CD8-positive, alpha-beta memory T cell (primary cell): ENCODE measurements at places on chromosomes 12 and 14.

DNA sequence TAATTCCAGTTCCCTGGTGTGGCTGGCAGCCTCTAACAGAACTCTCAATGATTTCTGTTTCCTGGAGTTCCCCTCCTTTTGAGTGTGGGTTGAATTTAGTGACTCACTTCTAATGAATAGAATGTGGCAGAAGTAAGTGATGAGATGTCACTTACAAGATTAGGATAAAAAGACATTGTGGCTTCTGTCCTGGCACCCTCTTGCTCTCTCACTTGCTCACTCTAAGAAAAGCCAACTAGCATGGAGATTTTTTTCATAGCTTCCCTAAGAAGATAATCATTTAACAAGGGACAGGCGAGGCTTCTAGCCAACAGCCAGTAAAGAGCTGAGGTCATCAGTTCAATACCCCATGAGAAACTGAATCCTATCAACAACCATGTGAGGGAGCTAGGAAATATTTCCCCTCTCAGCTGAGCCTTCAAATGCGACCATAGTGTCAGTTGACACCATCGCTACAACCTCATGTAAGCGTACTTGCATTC lies 156.7 kb downstream of the TMTC3 start:
- no peaks in the 10 kb centered on the region for H3K4me1 ChIP-seq
- no peak overlapping the region for H3K27ac ChIP-seq
- H3K36me3 ChIP-seq, result no peaks in the 10 kb centered on the region
- no peak for DNase-seq
- no peaks in the 10 kb centered on the region for H3K27me3 ChIP-seq

GRCh38 chr14:58918066-58918738 lies 270.3 kb upstream of the DAAM1 start:
- no peak overlapping the region for H3K27ac ChIP-seq
- H3K4me1 ChIP-seq, result no peaks in the 10 kb centered on the region
- H3K27me3 ChIP-seq, result no peaks in the 10 kb centered on the region
- DNase-seq, result no peak

DNA sequence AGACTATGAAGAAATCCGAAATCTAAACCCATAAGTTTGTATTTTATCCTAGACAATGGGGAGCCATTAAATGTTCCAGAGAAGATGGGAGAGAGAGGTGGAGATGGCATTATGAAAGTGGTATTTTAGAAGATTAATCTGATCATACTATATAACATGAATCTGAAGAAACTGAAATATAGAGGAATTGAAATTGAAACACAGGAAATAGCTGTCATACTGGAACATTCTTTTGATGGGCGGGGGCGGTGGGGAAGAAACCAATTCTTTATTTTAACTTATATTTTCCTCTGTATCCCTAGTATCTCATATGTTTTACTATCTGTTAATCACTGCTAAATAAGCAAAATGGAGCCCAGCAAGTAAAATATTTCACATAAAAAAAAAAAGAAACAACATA lies 27.0 kb upstream of the FOXN3 start:
- no peak overlapping the region for H3K27ac ChIP-seq
- H3K27me3 ChIP-seq, result no peaks in the 10 kb centered on the region
- peaks cover 43% of the 10 kb centered on the region for H3K4me1 ChIP-seq
- no peaks in the 10 kb centered on the region for H3K36me3 ChIP-seq
- H3K4me3 ChIP-seq, result no peak overlapping the region

DNA sequence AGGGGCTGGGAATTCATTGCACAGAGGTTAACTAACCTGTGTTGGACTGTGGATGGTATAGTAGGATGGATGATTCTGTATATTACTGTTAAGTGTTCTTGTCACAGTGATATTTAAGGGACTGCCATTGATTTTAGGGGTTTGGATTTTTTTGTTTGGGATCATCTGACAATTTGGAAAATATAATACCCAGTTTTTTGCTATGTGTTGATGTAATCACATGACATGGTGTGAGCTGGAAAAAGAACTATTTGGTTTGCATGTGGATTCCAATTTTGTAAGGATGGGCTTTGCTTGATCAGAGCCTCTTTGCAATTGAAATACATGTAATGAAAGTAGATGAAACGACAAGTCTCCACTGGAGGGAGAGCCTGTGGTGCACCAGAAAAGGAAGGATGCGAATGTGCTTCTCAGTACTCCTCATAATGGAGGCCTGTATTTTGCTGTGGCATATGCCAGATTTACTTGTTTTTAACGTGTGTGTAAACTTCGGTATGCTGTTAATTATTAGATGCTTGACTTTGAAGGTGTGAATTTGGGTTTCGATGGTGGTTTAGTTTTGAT lies 2.7 kb downstream of the DYRK2 start:
- H3K36me3 ChIP-seq, result peaks cover 4% of the 10 kb centered on the region
- H3K27me3 ChIP-seq, result no peaks in the 10 kb centered on the region
- H3K4me1 ChIP-seq, result peaks cover 58% of the 10 kb centered on the region
- no peak overlapping the region for H3K27ac ChIP-seq
- H3K4me3 ChIP-seq, result peak overlapping the region; percentile 77

- no peaks in the 10 kb centered on the region for H3K27me3 ChIP-seq
- no peaks in the 10 kb centered on the region for H3K4me1 ChIP-seq
- H3K4me3 ChIP-seq, result no peak overlapping the region
- peaks cover 9% of the 10 kb centered on the region for H3K36me3 ChIP-seq
- DNase-seq, result no peak
Observed at GRCh38 chr14:92973261-92973797, 50.4 kb downstream of the CHGA start.

DNA sequence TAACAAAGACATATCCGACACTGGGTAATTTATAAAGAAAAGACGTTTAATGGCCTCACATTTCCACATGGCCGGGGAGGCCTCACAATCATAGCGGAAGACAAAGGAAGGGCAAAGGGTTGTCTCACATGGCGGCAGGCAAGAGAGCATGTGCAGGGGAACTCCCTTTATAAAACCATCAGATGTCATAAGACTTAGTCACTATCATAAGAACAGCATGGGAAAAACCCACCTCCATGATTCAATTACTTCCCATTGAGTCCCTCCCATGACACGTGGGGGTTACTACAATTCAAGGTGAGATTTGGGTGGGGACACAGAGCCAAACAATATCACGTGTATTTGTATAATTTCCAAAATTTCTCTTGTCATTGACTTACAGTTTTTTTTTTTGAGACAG lies 5.5 kb upstream of the LMNTD1 start:
- no peak overlapping the region for H3K27ac ChIP-seq
- no peak overlapping the region for H3K4me3 ChIP-seq
- H3K36me3 ChIP-seq, result no peaks in the 10 kb centered on the region
- H3K4me1 ChIP-seq, result no peaks in the 10 kb centered on the region
- DNase-seq, result no peak

DNA sequence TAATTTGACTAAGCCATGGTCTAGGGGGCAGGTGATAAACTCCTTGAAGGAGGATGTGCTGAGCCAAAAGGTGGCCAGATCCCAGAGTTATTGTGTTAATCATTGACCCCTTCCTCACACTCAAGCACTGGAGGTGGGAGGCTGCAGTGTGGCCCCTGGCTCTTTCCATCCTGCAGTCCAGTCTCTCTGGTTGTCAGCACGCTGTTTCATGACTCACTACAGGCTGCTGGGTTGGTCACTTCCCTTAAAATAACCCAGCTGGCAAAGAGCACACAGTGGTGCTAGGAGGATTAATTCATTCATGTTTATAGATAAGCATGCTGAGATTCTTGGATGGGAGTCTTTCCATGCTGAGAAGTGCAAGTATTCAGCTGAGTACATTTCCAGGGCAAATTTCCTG lies 228.9 kb downstream of the ANO2 start:
- H3K4me1 ChIP-seq, result no peaks in the 10 kb centered on the region
- no peak for DNase-seq
- H3K36me3 ChIP-seq, result no peaks in the 10 kb centered on the region
- H3K27me3 ChIP-seq, result no peaks in the 10 kb centered on the region
- no peak overlapping the region for H3K4me3 ChIP-seq
- H3K27ac ChIP-seq, result no peak overlapping the region

- H3K4me1 ChIP-seq, result no peaks in the 10 kb centered on the region
- DNase-seq, result no peak
- no peak overlapping the region for H3K27ac ChIP-seq
Observed at GRCh38 chr14:69901113-69901951, 22.1 kb downstream of the SMOC1 start.

- H3K4me3 ChIP-seq, result no peak overlapping the region
- H3K27me3 ChIP-seq, result no peaks in the 10 kb centered on the region
- no peaks in the 10 kb centered on the region for H3K36me3 ChIP-seq
- DNase-seq, result no peak
Observed at GRCh38 chr12:120352117-120352516, 16.8 kb downstream of the MSI1 start.

- H3K27me3 ChIP-seq, result no peaks in the 10 kb centered on the region
- H3K27ac ChIP-seq, result no peak overlapping the region
- no peak for DNase-seq
- H3K4me1 ChIP-seq, result no peaks in the 10 kb centered on the region
Observed at GRCh38 chr12:46693034-46693433, 132.8 kb downstream of the SLC38A4 start.

DNA sequence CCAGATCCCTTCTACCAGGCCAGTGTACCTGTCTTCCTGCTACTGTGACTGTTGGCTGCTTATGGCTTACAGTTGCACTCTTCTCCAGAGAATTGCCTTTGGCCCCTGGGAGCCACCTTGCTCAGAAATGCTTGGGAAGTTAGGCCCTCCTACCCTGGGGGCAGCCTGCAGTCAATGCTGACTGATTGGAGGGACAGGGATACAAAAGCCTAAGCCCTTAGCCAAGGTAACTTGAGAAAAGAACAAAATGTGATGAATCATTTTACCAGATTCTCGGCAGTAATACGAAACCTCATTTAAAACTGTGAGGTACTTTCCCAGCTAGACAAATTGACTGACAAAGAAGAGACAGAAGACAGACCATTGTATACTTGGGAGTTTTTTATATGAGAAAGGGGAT lies 47.3 kb downstream of the PTCSC3 start:
- no peaks in the 10 kb centered on the region for H3K27me3 ChIP-seq
- H3K27ac ChIP-seq, result no peak overlapping the region
- no peak overlapping the region for H3K4me3 ChIP-seq
- H3K4me1 ChIP-seq, result no peaks in the 10 kb centered on the region
- no peak for DNase-seq
- no peaks in the 10 kb centered on the region for H3K36me3 ChIP-seq

GRCh38 chr12:113005762-113006161 lies 27.4 kb downstream of the OAS2 start:
- H3K27me3 ChIP-seq, result no peaks in the 10 kb centered on the region
- H3K4me3 ChIP-seq, result no peak overlapping the region

- no peak for DNase-seq
- H3K27me3 ChIP-seq, result no peaks in the 10 kb centered on the region
Observed at GRCh38 chr14:24164518-24164991, 3.5 kb downstream of the IRF9 start.

GRCh38 chr14:34277191-34277590 lies 184.8 kb downstream of the SPTSSA start:
- no peaks in the 10 kb centered on the region for H3K36me3 ChIP-seq
- no peaks in the 10 kb centered on the region for H3K27me3 ChIP-seq
- DNase-seq, result no peak
- H3K27ac ChIP-seq, result no peak overlapping the region
- H3K4me1 ChIP-seq, result no peaks in the 10 kb centered on the region

DNA sequence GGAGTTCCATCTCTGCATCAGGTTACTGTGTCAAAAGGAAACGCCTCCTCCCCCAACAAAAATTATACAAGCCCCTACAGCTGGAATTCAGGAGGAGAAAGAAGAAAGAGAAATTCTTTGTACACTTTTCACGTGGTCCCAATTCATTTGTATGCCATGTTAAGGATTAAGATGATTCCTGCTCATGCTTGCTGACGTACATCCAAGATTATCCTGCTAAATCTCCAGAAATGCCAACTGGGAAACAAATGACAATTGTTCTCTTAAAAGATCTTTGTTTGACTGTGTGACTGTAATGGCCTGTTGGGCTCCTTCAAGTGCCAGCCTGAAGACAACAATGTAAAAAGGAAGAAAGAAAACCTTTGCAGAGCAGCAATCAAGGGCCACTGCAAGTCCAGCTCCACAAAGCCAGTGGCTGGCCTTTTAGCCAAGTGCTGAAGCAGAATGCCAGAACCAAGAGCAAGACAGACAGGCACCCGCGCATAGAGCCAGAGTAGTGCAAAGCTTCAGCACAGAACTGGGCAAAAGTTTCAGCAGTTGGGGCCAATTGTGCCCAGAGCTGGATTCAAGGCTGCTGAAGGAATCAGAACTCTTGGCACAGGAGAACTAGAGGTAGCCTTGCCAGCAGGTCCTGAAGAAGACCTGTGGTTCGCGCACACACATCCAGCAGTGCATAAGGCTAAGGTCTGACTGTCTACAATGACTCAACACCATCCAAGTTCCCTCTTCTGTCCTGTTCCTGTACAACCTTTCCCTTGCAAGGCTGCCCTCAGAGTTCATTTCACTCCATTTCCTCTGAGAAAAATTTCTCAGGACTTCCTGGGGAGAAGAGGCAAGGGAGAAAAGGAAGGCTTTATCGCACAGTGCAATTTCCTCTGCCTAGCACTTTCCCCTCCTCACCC lies 209.7 kb upstream of the BMP4 start:
- no peaks in the 10 kb centered on the region for H3K27me3 ChIP-seq
- no peak overlapping the region for H3K4me3 ChIP-seq
- no peaks in the 10 kb centered on the region for H3K4me1 ChIP-seq
- H3K27ac ChIP-seq, result no peak overlapping the region
- no peak for DNase-seq

GRCh38 chr14:50400461-50400860 lies 3.8 kb upstream of the CDKL1 start:
- H3K27me3 ChIP-seq, result no peaks in the 10 kb centered on the region
- no peak for DNase-seq

GRCh38 chr12:74620921-74621320 lies 83.3 kb downstream of the ATXN7L3B start:
- no peaks in the 10 kb centered on the region for H3K4me1 ChIP-seq
- H3K4me3 ChIP-seq, result no peak overlapping the region
- H3K27me3 ChIP-seq, result no peaks in the 10 kb centered on the region
- H3K27ac ChIP-seq, result no peak overlapping the region

GRCh38 chr14:102979406-102979805 lies 56.9 kb downstream of the AMN start:
- no peaks in the 10 kb centered on the region for H3K36me3 ChIP-seq
- no peaks in the 10 kb centered on the region for H3K4me1 ChIP-seq
- H3K4me3 ChIP-seq, result no peak overlapping the region
- no peaks in the 10 kb centered on the region for H3K27me3 ChIP-seq

DNA sequence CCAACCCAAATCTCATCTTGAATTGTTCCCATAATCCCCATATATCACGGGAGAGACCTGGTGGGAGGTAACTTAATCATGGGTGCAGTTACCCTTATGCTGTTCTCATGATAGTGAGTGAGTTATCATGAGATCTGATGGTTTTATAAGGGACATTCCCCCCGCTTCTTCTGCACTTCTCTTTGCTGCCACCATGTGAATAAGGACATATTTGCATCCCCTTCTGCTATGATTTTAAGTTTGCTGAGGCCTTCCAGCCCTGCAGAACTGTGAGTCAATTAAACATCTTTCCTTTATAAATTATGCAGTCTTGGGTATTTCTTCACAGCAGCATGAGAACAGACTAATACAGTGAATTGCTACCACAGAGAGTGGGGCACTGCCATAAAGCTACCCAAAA lies 179.1 kb downstream of the LRIG3 start:
- H3K4me1 ChIP-seq, result no peaks in the 10 kb centered on the region
- H3K4me3 ChIP-seq, result no peak overlapping the region

GRCh38 chr12:120197542-120197887 lies 3.0 kb upstream of the GCN1 start:
- H3K36me3 ChIP-seq, result peaks cover 41% of the 10 kb centered on the region
- DNase-seq, result no peak
- H3K27me3 ChIP-seq, result no peaks in the 10 kb centered on the region
- H3K27ac ChIP-seq, result no peak overlapping the region

GRCh38 chr12:109621901-109622364 lies 48.3 kb downstream of the MVK start:
- no peaks in the 10 kb centered on the region for H3K27me3 ChIP-seq
- no peak for DNase-seq
- H3K4me3 ChIP-seq, result no peak overlapping the region
- H3K36me3 ChIP-seq, result no peaks in the 10 kb centered on the region
- no peak overlapping the region for H3K27ac ChIP-seq
